NCI-H1694 (cell line): ENCODE measurements at places on chromosomes 3 and 15.
A peak's percentile ranks its signal among the peaks of the same experiment; 100 is the strongest.

DNA sequence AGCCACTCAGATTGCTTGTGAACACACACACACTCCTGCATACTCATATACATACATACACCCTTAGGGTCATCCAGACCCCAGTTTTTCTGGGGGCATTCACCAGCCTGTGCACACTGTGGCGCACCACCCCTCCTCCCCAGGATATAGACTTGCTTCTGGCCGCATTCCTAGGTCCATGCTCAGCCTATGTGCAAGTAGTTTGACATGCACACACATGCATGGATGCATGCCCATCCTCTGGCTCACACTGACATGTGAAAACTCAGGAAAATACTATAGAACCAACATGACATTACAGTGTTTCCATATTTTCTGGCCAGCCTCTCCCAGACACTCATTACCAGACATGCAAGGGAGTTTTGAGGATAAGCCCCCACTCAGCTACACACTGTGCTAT is 79.3 kb upstream of the POLG start:
- DNase-seq = no peak

- no peak for DNase-seq
Observed at GRCh38 chr3:14771593-14772497, 46.9 kb upstream of the FGD5 start.

DNA sequence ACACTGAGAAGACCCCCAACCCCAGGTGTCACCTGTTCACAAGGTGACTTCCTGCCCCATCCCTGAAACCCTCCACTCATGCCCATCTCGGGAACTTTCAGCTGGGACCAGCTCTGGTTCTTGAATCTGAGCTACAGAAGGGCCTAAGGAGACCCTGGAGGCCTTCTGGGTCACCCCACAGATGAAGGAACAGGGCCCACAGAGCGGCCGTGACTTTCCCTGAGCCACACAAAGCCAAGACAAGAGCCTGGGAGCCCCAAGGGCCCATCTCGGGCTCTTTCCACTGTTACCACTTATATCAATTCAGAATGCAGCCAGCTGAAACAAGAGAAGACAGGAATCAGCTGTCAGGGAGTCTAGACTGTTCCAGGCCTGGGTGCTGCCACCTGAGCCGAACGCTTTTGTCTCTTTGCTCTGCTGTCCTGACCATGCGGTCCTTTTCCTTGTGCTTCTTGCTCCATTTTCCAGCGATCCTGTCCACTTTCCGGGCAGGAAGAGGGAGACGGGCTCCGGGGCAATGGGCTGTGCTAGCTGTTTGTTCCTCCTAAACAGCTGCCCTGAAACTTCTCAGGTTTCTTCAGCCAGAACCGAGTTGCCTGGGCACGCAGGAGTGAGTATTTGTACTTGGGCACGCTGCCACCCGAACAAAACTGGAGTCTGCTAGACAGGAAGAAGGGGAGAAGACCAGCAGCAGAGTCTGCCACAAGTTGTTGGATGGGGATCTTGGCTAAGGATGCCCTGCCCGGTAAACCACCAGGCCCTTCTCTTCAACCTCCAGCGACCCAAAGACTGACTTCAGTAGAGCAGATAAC is 28.0 kb upstream of the PIGZ start:
- no peak for DNase-seq

DNA sequence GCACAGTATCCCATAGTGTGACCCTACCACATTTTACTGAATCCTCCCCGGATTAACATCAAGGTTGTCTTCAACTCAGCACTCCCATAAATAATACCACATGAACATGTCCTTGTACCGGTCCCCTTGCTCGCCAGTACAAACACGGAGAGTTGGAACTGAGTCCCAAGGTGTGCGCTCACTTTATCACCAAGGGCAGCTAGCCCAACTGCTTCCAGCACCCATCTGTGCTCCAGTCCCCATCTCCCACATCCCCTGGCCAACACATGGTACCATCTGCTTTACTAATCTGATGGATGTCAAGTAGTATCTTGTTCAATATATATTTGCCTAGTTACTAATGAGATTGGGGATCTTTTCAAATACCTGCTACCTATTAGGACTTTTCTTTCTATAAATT is 64.7 kb downstream of the ISG20 start:
- peak; percentile 30 for DNase-seq

- DNase-seq = no peak
Observed at GRCh38 chr3:109963831-109964230, 626.5 kb upstream of the DPPA4 start.

- no peak for DNase-seq
Observed at GRCh38 chr15:47246317-47246716, 471.0 kb upstream of the SEMA6D start.

DNA sequence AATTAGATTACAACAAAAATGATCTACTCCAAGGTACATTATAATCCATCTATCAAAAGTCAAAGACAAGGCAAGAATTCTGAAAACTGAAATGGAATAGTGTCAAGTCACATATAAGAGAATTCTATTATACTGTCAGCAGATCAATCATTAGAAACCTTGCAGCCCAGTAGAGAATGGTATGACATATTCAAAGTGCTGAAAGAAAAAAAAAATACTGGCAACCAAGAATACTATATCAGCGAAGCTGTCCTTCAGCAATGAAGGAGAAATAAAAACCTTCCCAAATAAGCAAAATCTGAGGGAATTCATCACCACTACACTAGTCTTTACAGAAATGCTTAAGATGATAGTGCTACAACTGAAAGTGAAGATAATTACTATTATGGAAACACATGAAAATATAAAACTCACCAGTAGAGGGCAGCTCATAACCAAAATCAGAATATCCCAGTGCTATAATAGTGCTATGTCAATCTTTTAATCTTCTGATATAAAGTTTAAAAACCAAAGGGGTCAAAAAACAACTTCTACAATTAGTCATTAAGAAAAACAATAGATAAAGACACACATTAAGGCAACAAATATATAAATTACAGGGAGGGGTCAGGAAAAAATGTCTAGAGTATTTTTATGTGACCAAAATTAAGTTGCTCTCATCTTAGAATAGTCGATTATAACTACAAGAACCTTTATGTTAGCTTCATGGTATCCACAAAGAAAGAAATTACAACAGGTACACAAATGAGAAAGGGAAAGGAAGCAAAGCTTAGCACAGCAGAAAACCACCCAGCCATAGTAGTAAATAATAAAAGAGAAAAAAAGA is 190.7 kb upstream of the CNTN6 start:
- DNase-seq = no peak

- no peak for DNase-seq
Observed at GRCh38 chr15:54082836-54083492, 104.7 kb downstream of the UNC13C start.

DNA sequence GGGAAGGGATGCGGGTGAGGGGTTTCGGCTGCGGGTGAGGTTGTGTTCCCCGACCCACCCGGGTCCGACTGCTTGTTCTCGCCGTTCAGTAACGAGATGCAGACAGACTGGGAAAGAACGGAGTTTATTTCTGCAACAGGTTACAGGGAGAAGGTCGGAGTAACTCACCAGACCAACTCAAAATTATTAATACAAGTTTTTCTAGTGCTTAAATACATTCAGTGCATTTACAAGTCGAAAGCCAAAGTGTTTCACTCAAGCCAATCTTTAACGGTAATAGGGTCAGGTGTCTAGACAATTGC is 492 bp upstream of the HIGD1A start:
- no peak for DNase-seq

DNA sequence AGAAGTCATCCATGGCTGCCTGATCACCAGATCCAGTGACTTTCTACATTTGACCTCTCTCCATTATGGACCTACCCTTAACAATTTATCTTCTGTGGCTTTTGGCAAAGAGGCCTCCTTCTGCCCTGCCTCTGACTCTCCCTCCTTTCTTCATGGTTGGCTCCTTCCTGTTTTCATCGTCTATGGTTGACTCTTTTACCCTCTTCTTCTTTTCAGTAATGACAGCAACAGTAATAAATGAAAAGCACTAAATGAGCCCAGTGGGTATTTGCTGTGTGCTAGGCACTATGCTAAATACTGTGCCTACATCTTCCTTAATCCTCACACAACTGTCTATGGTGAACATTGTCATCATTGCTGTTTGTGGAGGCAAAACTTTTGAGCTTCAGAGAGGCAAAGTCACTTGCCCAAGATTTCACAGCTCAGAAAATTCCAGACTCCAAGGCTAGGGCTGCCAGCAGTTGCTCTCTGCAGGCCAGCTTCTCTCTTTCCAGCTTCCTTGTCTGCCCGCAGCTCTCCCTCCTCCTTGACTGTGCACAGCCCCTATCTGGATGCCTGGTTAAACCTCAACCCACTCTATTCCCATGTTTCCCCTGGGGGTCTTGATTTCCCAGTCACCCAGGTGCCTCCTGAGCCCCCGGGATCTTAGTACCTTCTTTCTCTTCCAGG is 24.6 kb downstream of the ITPR1 start:
- no peak for DNase-seq

DNA sequence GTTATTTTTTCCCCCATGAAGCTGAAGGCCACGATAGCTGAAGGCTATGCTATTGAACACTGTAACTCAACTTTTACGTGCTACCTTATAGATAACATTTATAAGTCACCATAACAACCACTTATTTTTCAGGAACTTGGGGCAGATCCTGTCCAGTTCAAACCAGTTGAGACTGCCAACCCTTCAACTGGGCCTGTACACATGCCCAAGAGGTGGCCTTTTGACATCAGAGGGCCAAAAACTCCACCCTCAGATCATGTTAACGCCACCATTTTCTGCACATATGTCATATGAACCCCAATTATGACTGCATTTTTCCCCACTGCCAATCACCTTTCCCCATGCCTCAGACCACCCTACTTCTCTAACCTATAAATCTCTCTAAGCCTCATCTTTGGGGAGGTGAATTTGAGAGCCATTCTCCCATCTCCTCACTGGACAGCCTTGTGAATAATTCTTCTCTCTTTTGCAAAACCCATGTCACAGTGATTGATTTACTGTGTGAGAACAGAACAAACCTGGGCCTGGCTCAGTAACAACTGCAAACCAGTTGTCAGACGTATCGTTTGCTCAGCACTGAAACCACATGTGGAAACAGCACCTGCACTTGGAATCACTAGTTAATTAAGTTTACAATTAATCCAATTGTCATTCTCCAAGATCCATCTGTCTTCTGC is 42.5 kb downstream of the ZNF445 start:
- DNase-seq = no peak

GRCh38 chr3:58507356-58508078 is 15.6 kb downstream of the KCTD6 start:
- no peak for DNase-seq

GRCh38 chr3:179236669-179237301 is 14.1 kb downstream of the KCNMB3 start:
- DNase-seq = no peak

DNA sequence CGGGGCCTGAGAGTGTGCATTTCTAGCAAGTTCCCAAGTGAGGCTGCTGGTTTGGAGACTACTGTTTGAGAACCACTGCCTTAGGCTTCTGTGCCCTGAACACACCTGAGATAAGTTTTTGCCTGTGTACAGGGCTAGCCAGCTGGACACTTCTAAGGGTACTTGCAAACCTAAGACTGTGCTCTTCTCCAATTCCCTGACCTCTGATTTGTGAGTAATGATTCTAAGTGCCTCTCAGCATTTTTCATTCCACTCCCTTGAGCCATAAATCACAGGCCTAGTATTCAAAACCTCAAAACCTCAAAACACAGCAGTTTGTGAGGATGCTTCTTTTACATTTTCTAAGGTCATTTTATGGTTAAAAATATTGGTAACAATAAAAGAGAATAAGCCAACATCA is 148.4 kb downstream of the CHST2 start:
- no peak for DNase-seq

- DNase-seq = no peak
Observed at GRCh38 chr15:56019060-56019793, 25.8 kb upstream of the NEDD4 start.

DNA sequence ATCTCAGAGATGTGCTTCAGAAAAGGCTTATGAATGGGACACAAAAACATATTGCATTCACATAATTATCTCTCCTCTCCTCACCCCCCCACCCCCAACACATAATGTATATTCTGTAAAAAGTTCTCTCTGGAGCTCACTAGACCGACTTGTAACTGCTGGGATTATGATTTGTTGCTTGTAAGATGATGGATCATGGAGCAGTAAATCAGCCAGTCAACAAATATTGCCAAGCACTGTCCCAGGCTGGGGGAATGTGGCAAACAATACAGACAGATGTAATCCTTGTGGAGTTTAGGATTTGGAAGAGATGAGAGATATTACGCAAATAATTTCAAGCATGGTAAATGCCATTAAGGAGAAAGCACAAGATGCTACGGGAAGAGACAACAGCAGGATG is 114.8 kb downstream of the PEX5L start:
- DNase-seq = no peak

DNA sequence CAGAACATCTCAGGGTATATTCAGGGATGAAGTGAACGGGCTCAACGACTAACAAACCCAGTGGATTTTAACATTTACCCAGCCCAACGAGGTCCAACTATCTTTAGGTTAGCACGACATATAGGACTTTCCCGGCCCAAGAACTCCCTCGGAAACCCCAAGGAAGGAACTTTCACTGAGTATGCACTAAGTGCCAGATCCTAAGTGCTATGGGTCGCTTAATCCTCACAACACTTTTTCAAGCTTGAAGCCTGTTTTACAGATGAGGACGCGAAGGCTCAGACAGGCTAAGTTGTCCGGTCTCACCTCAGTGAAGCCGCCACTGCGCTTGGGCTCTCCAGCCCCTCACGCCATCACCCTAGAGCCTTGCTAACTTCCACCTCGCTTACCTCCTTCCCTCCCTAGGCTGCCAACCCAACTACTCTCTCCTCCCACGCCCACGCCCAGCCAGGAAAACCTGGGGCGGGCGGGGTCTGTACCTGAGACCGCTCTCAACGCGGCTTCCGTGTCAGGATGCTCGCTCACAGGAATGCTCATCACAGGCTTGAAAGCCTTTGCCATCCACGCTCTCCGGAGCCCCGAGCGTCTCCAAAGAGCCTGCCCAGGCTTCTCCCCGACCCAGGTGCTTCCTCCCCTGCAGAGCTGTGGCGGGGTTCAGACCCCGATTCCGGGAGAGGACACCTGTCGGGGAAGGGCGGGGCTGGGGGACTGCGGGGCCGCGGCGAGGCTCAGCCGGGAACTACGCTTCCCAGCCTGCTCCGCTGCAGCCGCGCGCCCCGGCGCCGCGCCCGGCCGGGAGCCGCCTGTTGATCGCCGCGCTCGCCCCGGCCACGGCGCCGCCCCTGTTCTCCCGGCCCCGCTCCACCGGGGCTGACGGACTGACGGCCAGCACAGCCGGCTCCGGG is at the start of gene TMOD2:
Gene TMOD2 (plus strand): TSS at position 806 of the 905 bp plus-strand sequence. CDS start 14,845 bp downstream, outside the sequence.
- no peak for DNase-seq

DNA sequence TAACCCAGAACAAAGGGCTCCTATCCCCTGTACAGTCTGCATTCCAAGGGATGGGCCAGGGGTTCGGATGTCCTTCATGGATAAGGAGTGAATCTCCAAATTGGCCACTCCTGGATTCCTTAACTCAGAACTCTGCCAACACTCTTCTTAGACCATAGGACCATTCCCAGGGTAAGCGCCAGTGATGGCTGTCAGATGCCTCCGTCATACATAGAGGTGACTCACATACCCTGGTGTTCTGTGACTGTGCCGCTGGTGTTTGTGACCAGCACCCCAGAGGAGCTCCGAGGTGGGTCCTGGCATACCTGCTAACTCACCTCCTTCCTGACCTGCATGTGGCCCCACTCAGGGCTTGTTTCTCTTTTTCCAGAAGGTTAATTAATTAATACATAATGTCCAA is 134.7 kb downstream of the KLF13 start:
- no peak for DNase-seq

GRCh38 chr15:85406916-85407315 is 26.5 kb downstream of the AKAP13 start:
- DNase-seq = no peak
